ENCODE measurements at places on chromosomes 16 and 17.

DNA sequence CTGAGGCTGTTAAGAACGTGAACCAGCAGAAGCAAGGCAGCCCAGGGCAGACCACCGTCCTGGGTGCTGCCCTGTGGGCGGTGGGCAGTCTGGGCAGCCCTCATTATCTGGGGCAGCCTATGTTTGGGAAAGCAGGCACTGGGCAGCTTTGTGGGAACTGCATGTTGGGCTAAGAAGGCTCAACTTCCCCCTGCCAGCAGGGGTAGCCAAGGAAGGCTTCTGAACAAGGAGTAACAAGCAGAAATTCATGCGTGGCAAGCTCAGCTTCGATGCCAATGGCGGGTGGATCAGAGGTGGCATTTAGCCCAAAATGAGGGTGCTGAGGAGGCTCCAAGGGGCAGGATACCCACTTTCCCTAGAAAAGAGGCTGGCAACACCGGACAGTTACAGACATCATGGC, 42.7 kb upstream of the METRNL start:
- DNase-seq: no peak

- DNase-seq: no peak
Observed at GRCh38 chr17:14320734-14321475, 20.0 kb downstream of the HS3ST3B1 start.

DNA sequence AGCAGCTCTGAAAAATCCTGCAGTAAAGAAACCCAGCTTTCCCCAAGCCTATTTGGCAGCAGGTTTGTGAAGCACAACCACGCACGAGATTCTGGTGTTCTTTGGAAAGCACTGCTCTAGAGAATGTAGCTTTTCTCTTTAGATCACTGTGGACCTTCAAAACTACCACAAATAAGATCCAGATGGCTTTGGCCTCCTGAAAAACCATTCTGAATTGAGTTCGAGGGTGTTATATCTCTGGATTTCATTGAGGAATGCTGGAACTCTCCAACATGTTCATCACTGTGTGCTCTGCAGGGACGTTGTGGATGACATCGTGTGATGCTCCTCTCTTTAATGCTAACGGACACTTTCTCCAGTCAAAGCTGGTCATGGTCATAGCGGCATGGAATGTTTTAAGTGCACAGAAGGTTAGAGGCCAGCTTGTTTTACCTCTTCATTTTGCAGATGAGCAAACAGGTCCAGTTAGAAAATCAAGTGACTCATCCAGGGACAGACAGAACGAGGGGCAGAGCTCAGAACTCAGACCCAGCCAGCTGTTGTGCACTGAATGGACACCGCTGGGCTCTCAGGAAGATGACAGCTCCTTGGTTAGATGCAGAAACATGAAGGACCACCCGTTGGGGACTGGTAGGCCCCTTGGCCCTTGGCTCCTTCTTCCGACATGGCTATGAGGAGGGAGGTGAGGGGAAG, 37.2 kb downstream of the CCDC42 start:
- DNase-seq: no peak

DNA sequence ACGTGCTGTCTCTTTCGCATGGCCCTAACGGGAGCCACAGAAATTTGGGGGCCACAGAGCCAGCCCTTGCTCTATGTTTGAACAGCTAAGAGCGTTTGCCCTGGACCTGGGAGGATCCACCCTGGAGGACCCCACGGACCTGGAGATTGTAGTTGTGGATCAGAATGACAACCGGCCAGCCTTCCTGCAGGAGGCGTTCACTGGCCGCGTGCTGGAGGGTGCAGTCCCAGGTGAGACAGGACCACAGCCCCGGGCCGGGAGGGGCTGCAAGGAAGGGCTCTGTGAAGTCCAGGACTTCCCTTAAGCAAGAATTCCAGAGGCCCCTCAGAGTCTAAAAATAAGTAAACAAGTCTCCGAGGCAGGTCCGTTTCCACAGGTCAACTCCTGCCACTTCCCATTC, 11.9 kb downstream of the CDH15 start:
- DNase-seq: no peak

GRCh38 chr17:29049541-29050145, 6.7 kb downstream of the PIPOX start:
- no peak for DNase-seq

GRCh38 chr16:8882041-8882617, at the start of gene LITAFD:
TSS of gene LITAFD (plus strand) at chr16:8882351. CDS start at chr16:8884356, 2,005 bp downstream.
- DNase-seq: no peak

GRCh38 chr16:64051824-64052223, 1070.0 kb downstream of the CDH11 start:
- no peak for DNase-seq

- DNase-seq: no peak
Observed at GRCh38 chr16:12228602-12229499, 252.3 kb downstream of the SNX29 start.

All from HS-27A (cell line).